CD4-positive, alpha-beta T cell treated with Interleukin-1 beta for 1 hour (primary cell): ENCODE measurements at places on chromosomes 3 and 15.

DNA sequence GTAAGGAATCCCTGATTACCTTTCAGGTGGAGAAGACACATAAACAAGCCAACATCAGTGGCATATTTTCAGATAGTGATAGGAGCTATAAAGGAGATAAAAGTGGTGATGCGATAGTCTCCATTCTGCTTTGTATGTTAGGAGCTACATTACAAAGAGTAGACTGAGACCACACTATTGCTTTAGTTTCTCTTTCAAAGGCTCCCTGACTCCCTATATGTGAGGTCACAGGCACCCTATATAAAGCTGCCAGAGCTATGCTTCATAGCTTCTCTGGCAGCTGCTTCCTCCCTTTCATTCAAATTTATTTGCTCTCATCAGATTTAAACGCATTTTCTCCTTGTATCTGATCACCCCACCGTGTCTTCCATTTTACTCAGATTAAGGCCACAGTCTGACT is 466.6 kb downstream of the IL5RA start:
- no peak for DNase-seq

DNA sequence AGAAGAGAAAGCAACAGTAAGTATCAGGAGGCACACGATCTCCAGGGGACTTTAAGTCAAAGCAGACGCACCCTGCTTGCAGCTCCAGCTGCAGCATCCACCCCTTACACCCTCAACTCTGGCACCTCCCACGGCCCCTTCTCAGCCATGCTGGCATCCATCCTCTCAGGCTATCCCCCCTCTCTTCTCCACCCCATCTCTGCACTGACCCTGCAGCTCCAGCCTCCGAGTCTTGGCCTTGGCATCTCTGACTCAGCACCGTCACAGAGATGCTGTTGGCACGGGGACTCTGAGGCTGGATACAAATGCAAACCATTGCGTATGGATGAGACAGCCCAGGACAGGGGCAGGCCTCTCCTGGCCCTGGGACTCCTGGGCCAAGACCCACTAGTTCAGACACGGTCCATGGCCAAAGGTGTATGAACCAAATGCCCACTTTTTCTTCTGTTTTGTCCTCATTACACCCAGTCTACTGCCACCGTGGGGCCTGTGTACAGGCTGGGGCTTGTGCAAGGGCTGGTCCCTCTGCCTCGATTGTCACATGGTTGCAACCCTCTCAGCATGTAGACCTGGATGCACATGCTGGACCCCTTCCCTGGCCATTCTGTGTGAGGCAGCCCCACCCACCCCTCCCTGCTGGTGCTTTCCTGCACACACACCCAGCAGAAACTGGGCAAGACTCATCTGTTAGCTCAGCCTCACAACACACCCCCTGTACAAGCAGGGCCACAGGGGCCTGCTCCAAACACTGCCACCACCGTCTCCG is 18.7 kb upstream of the ZXDC start:
- DNase-seq = no peak

- DNase-seq = peak; percentile 60
Observed at GRCh38 chr15:41558400-41559238, at the start of gene TYRO3. Gene TYRO3 (plus strand): TSS chr15:41559212. CDS start chr15:41559258, 46 bp downstream.

DNA sequence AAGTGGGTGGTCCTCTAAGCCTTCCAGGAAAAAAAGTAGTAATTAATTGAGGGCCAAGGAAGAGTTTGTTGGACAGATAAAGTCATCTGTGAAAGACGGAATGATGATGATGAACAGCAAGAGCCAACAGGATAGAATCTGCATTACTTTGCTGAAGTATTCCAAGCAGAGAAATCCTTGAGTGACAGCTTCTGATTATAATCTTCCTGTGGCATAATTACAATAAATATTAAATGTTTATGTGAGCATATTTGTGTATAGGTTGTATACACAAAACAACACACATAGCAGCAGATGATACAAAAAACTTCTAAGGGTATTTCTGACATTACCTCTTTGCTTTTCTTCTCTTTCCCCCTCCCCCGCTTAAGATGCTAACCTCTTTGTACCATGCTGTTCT is 147.6 kb downstream of the SPATA16 start:
- DNase-seq = no peak

DNA sequence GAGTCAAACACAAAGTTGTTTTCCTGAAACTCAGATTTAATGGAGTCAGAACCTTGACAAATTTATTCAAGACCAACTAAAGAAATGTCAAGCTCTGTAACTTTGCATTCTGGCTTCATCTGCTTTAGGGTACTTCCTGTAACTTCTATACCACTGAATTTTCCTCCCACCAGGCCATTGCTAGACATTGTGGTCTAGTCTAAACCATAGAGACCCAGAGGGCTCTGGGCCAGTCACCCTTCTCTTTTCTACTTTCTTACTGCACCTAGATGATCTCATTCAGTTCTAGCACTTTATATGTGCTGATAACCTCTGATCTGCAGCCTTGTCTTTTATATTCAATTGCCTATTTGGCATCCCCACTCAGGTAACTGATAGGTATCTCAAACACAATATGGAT is 2.8 kb upstream of the OR5K1 start:
- DNase-seq = no peak

DNA sequence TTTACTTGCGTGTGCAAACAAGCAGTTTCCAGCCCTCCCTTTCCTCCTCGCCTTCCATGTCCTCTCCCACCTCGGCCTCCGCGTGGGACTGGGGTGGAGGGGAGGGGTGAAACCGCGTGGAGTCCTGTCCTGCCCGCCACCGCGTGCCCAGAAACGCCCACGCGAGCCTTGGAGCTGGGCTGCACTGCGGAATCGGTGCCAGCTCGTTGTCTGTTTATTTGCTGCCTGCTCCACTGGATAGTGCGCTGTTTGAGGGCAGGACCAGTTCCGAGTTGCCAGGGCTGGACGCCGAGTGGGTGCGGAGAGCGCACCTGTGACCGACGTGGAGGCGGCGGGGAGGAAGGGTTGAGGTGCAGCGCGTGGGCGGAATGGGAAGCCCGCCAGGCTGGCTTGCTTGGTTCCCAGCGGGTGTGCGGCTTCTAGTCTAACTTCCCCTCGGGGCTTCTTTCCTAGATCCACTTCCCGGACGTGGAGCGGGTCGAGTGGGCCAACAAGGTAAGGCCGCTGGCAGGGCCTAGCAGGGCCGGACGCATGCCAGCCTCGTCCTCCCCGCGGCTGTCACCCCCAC is 17.3 kb downstream of the ESYT3 start:
- DNase-seq = no peak

- DNase-seq = no peak
Observed at GRCh38 chr3:188350961-188351360, 197.0 kb downstream of the LPP start.

DNA sequence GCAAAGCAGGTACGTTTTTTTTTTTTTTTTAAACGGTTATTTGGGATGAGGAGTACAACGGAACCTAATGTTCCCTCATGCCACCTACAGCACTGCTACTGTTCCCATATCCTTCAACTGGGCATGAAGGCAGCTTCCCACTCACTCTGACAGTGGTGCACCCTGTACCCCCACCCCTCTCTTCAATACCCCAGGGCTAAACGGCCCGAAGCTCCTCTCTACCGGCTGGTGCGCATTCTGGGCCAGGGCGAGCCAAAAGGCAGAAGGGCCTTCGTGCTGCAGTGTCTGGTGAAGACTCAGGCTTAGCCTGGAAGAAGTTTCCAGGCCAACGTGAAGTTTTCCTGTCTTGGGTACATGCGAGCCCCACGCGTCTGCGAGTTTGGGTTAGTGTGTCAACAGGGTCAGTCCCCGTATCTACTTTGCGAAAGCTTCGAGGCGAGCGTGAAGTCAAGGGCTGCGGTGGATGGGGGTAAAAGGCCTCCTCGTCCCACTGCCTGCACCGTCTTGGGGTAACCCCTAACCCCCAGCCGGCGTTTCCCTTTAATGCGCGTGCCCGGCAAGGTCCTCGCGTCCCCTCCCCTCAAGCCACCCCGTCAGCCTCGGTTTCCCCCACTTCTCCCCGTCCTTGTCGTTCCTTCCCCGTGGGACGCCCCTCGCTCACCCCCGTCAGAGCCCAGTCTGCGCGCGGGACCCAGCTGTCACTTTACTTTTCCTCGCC is 765 bp upstream of the UBE2E2 start:
- no peak for DNase-seq

DNA sequence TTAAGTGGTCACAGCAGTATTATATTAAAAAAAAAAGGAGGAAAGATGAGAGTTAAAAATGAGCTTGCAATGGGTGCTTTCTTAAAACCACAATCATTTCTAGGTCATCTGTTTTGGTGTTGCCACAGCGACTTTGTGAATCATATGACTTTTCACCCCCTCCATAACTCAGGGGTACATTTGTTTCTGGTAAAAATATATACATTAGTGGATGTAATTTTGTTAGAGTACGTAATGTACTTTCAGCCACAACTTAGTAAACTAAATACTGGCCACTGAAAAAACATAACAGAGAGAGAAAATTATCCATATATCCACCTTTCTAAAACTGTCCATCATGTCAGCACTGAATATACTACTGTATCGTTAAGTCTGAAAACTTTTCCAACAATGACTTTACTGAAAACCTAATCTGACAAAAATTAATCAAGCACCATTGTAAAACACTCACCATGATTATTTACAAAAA is 3.4 kb downstream of the ANKRD28 start:
- peak; percentile 55 for DNase-seq

GRCh38 chr3:149941946-149942345 is 28.7 kb downstream of the PFN2 start:
- no peak for DNase-seq

GRCh38 chr3:60651799-60652198 is 599.5 kb downstream of the FHIT start:
- DNase-seq = no peak

DNA sequence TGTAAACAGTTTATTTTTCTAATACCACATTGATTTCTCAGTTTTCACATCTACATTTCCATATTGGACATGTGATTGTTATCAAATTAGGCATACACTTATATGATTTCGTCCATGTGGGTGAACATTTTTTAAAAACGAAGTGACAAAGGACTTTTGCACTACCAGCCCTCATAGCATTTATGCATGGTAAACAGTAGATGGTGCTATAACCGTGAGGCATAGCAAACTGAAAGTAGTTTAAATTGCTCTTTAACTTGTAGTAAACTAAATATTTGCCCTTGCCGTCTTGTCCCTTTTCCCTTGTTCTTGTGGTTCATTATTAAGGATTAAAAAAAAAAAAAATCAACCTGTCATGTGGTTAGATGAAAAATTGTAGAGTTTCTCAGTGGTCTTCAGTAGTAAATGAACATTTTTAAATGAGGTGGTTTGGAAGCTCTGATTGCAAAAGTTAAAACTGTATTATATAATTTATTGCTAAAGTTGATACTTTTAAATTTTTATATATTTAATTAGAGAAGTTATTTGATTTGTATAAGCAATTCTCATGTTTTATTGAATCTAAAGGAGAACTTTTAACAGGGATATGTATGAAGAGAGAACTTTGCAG is 24.0 kb downstream of the STX19 start:
- peak; percentile 63 for DNase-seq

DNA sequence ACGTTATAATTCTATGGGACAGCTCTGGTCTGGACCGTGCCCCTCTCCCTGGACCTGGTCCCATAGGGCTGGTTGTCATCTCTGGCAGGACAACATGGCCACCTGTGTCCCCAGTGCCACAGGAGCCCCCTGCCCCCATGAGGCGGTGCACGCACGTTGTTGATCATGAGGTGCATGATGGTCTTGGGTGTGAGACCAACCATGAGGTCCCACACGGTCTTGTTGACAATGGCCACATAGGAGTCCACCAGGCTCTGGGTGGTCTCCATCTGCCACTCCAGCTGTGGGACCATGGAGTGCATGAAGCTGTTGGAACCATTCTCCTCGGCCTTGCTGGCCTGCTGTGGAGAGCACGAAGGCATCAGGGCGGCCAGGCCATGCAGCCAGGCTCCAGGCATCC is 19.7 kb downstream of the GOLGA6D start:
- DNase-seq = no peak

GRCh38 chr15:41921167-41921566 is 27.3 kb upstream of the SPTBN5 start:
- DNase-seq = no peak

DNA sequence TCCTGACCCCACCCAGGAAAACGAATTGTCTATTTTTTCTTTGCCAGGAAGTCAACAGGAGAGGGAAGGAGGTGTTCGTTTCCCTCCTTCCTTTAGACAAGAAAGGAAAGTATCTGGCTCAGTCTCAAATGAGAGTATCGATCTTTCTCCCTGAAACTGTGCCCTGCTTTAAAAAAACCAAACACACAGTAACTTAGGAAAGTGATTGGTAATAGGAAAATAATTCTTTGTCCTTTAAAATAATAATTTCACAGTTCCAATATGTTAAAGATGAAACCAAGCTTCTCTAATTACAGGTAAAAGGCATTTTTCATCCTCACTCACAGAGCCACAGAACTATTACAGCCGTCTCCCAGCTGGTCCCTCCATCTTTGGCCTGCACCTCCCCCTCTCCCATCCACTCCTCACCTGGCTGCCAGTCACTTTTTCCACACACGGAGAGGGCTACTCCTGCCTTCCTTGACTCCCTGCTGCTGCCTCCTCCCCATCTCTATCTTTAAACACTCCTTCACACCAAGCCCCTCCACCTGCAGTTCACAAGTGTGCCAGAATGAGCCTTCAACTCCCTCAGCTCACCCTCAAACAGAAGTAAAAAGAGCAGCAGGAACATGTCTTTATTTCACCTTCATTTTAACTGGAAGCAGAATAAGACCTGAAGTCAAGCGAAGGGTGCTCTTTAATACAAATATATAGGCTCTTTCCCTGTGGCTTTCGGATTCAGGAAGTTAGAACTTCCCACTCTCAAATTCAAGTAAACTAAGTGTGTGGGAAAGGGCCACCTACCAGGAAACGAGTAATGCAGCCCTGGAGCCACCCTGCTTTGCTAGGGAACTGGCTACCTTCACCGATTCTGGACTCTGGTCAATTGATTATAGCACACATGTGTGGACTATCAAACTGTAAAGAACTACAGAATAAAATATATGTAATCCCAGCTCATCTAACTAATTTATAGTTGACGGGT is 116.4 kb downstream of the SENP2 start:
- DNase-seq = no peak

DNA sequence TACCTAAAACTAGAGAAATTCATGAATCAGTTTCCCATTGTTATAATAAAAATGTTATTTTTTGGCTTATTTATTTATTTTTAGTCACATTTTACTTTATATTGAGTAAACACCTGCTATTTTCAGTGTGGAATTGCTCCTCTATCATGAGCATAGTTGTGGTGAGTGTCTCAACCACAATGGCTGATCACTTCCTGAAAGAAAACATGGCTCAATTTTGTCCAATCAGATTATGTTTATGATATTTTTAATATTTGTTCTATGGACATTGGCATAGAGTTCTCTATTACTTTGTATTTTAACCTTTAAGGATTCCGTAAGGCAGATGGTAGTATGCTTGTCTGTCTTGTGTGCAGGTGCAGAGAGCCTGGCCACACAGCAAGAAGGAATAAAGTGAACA is 16.2 kb upstream of the GRM7 start:
- DNase-seq = no peak

- DNase-seq = no peak
Observed at GRCh38 chr15:93217343-93217742, 128.3 kb upstream of the RGMA start.

DNA sequence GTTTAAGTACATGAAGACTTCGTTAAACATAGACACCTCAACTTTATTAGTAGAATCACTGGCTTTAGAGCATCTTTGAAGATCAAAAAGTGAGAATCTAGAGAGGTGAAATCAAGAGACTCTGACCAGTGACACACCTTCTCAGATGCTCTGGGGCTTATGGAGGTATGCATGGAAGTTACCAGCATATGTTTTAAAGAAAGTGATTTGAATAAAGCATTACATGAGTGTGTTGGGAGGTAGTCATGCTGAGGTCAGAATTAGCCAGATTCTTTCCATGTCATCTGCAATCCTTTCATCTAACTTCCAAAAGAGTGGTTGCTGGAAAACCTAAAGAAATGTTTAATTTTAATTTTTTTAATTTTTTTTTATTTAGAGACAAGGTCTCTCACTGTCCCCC is 658.0 kb upstream of the GOLIM4 start:
- no peak for DNase-seq
